GM12891 (cell line): ENCODE measurements at places on chromosomes 12 and 14.

- no peak for DNase-seq
Measured at GRCh38 chr14:75904311-75904710, 77.5 kb downstream of the TGFB3 start.

GRCh38 chr12:132765361-132765760, 3.7 kb upstream of the ANKLE2 start:
- DNase-seq, result no peak

DNA sequence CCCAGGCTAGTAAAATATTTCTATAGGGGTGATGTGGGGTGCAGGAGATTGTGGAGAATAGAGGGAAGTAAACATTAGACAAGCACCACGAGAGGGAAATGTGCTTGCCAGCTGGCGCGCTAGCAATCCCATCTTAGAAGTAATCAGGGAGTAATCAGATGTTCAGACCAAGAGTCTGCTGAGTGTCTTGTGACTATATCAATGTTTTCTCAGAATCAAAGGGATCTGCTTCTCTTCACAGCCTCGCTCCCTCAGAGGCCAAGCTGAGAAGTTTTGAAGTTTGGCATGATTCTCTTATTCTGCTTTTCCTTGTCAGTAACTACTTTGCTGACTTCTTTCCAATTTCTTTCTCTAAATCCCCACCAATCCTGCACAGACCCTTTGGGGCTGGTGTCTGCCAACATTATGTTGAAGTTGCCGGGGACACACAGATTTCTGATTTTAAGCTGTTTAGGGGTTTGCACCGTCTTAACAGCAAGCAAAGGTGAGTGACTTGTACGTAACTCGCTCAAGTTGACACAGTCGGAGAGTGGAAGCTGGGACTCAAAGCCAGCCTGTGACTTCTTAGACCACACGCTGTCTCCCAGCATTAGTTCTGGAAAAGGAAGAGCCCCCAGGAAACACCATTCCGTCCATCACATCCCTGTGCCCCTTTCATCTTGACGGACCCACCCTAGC, 22.0 kb upstream of the TSPAN9 start:
- DNase-seq, result no peak

DNA sequence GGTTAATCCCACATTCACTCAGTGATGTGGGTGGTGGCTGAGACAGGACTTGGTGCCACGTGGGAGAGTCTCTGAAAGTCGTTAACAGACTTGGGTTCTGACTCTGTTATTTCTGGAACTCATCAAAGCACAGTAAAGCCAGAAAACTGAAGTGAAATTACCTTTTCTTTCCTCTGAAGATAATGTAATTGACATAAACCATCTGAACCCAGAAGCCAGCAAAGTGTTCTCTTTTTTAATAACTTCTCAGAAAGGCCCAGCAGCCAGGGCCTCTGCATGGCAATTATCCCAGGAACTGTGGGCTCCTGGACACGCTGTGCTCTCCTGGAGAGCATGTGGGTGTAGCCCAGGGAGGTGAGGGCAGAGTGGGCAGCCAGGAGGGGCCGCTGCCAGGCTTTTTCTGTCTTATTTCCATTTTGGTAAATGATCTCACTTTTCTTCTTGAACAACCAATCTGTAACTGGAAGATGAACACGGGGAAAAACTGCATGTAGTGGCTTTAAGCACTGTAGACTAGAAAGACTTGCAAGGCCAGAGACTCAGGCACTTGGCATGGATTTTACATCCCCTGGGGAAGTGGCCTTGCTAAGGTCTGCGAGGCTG, 444.1 kb upstream of the TMEM132C start:
- no peak for DNase-seq

DNA sequence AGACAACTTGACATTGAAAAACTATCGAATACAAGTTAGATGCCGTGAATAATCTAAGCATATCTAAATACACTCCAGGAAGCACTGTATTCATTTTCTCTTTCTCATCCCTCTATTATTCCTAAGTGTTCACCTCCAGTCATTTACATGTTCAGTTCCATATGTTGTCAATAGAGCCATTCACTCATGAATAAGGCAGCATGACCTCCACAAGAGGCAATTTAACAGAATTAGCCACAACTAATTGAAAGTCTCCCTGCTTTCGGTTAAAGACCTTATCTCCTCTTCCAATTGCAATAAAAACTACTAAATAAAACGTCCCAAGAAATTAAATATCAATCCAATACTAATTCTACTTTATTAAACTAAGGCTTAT, 1.8 kb downstream of the LRIG3 start:
- DNase-seq, result no peak

DNA sequence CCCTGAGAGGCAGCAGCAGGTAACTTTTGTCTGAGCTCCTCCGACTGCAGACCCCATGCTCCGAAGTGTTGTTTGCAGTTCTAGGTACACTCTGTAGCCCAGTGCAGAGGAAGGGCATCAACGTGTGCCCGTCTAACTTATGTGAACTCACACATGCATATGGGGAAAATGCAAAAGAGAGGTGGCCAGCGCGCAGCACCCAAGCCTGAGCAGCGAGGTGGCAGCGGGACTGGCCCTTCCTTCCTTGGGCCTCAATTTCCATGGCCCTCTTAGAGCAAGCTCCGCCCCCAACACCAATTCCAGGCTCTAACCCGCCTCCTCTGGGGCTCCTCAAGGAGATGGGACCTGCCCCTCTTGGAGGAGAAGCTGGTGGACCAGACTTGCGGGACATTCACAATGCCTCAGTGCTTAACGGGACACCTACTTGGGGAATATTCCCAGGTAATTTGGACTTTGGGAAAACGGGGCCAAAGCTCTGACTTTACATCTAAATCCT, 27.7 kb downstream of the GPR68 start:
- DNase-seq, result no peak

DNA sequence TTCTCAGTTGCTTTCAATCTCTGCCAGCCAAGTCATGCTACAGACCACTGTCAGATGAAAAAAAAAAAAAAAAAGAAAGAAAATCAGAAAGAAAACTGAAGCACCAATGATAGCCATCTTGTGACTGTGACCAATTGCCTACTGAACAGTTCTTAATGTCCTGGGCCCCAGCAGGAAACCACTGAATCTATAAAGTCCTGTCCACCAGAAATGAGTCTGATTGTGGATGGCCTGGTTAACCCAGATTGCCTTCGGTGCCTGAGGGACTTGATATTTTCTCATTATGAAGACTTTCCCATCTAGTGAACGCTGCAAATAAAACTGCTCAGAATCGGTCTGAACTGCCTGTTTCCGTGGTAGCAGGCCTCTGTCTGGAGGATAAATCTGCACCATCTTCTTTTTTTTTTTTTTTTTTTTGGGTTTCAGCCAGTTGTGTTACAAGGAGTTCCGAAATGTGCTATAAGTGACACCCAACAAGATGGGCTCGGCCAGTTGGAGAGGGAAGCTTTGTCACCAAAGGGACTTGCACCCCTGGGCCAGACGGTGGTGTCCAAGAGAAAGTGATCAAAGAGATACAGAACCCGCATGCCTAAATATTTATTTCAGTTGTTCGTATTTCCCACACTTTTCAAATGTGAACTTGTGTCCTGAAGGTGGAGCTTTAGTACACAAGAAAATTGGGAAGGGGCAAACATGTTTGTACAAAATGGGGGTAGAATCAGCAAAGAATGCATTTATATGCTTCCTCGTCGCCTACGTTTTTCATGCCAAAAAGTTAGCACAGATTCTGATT, 3.0 kb upstream of the PLXNC1 start:
- no peak for DNase-seq

DNA sequence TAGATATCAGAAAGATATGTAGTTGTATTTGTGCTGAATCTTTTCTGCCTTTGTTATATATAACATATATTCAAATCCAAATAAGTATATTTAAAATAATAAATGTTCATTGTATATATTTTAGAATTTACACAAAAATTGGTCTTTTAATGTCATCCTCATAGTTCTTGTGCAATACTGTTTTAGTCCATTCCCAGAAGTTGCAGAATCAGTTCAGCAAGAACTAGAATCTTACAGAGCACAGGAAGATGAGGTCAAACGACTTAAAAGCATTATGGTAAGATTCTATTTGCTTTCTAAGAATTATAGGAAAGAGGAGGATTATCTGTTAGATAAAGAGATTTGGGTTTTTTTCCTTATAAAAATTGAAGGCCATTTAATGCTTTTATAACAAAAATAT, 51.0 kb downstream of the SCFD1 start:
- DNase-seq, result no peak

- DNase-seq, result no peak
Measured at GRCh38 chr12:41566703-41567102, 378.6 kb downstream of the PDZRN4 start.

DNA sequence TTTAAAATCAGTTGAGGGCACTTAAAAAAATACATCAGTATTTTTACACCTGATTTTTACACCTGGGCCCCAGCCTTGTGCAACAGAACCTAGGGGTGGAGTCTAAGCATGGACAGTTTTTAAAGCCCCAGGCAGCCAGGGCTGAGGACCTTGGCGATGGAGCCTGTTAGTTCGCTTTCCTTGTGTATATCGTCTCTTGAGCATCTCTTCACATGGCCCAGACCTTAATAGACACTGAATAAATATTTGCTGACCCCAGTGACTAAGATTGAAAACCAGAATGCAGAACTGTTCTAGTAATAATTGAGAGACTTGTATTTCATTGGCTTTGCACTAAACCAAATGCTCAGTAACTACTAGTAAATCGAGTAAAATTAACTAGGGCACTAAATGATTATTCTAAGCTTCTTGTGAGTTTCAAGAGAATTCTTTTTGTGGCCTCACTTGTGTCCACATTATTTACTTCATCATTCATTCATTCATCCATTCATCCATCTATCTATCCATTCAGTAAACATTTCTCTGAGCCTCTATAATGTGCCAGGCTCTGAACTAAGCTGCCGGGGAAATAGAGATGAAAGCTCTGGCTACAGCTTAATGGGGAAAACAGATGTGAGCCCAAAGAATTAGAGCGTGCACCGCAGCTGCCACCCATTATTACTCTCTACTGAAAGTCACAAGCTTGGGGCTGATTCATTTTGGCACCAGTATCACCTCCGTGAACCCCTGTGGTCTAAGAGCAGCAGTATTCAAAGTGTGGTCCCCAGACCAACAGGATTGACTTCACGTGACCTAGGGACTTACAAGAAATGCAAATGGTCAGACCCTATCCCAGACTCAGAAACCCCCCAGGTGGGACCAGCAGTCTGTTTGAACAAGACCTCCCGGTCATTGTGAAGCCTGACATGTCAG, 30.7 kb upstream of the BCL7A start:
- DNase-seq, result peak; percentile 50

GRCh38 chr12:118526255-118527095, 150.1 kb downstream of the SUDS3 start:
- no peak for DNase-seq

DNA sequence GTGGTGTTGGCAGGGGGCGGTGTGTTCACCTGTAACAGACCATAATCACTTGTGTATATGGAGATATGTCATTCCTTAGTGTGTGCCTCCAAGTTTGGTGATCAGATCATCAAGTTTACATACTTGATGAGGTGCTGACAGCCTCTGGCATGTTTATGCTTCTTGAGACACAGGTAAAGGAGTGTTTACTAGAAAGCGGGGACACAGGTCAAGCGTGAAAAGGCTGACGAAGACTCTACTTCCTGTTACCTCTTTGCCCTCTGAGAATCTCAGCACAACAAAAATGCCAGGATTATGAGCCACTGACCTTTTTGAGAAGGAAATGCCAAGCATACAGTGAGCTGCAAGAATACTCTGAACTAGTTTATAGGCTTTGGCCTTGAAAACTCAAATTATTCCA, 29.6 kb downstream of the PRDM4 start:
- no peak for DNase-seq

DNA sequence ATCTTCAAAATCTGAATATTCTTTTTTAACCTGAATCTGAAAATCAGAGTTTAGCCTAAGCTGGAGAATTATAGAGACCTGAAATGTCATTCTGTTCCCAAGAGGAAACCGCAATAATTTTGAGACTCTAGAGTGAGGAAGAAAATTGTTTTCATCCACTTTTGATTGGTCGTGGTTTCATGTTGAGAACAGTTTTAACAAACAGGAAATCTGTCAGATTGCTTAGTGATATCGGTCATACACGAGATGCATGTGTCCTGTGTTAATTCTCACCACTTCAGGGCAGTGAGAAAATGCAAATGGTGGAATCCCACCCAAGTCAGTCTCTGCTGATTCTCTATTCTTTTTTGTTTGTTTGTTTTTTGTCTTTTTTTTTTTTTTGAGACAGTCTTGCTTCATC, 1498.5 kb upstream of the TMEM132C start:
- no peak for DNase-seq

DNA sequence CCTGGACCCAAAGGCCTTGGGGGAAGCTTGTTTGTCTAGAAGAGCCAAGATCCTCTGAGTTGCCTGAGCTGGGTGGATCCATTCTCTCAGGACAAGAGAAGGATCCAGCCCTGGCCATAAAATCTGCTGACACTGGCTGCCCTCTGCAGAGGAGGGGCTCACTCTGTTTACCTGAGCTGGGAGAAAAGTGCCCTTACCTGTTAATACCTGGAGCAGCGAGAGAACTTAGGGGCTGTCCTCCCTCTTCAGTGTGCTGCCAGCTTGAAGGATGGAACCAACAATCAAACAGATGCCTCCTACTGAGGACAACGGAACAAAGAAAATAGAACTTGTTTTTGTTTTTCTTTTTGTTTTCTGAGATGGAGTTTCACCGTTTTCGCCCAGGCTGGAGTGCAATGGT, 7.3 kb upstream of the KRT7 start:
- no peak for DNase-seq

DNA sequence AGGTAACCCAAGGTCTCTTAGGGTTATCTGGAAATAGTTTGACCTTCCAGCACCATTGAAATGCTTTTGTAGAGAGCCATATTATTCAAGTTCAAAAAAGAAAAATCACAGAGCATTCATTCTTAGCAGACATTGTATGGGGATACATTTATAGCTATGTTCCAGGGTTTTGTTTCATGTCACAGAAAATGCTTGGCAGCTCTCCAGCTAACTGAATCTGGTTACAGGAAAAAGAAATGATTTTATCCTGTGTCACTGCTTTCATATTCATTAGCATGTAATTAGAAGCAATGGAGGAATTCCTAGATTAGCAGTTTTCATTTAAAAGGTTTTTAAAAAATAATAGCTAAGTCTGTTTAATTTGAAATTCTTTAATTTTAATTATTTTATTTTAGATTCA, 78.9 kb downstream of the SNAPC1 start:
- DNase-seq, result no peak

- no peak for DNase-seq
Measured at GRCh38 chr12:88400302-88400701, 180.0 kb downstream of the KITLG start.

- no peak for DNase-seq
Measured at GRCh38 chr12:82481954-82482353, 123.6 kb downstream of the METTL25 start.

- no peak for DNase-seq
Measured at GRCh38 chr14:92877757-92878431, 45.1 kb upstream of the CHGA start.

- no peak for DNase-seq
Measured at GRCh38 chr12:52119398-52120254, 40.1 kb downstream of the SMIM41 start.
